ENCODE measurements at places on chromosomes 7 and 10.

- DNase-seq = no peak
Observed at GRCh38 chr10:94199565-94199964, 163.2 kb downstream of the NOC3L start.

GRCh38 chr10:9824631-9825071 lies 1193.0 kb upstream of the CELF2 start:
- DNase-seq = no peak

DNA sequence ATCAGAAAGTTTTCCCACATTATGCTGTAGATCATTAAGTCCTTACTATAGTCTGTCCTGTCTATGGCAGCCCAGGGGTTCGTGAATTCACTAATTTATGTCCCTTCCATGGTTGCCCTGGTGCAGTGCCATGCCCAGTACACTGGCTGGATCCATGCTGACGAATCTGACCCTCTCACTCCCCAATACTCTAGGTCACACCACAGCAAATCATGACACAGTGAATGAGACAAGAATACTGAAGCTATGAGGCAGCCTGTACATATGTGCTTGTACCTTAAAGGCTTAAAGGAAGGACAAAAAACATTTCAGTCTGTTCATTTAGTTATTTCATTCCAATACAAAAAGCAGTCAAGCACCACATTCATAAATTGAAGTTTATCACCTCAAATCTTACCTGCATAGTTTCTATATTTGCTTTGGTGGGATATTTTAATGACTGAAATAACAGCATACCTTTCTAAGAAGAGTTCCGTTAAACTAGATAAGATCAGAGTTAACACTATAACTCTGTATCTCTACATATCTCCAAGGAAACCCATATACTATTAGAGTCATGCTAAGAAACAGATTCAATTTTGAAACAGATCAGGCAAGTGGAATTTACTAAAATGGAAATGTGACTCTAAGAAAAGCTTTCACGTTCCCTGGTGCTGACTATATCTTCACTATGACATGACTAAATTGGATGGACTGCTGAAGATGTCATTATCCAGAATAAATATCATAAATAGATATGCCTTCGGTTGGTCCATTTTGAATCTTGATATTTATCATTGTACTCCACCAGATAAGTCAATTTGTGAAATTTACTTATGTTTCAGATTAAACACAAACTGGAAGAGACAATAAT lies 36.7 kb downstream of the OSBPL3 start:
- no peak for DNase-seq

DNA sequence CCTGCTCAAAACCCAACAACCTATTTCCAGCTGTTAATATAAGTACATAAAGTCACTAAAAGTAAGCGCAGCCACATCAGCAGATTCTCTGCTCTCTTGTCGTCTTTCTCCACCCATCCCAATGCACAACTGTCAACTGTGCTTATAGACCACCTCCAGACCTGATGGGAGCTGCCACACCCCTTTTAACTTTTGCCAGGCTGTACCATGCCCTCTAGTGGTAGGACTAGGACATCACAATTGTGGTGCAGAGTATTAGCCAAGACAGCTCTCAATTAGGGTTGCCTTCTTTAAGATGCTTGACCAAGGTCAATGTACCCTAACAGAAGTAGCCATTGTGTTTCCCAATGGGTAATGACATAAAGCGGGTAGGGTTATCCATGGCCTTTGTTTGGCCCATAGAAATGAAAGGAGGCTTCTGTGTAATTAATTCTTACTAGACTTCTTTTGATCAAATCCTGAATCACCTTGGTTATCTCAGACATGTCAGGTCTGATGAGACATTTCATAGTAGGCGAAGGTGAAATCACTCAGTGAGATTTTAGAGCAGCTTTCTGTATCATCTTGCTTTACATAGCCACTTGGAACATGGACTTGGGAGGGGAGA lies 68.1 kb downstream of the SCRN1 start:
- DNase-seq = no peak

GRCh38 chr10:43350686-43351085 lies 20.8 kb upstream of the FXYD4 start:
- DNase-seq = no peak

DNA sequence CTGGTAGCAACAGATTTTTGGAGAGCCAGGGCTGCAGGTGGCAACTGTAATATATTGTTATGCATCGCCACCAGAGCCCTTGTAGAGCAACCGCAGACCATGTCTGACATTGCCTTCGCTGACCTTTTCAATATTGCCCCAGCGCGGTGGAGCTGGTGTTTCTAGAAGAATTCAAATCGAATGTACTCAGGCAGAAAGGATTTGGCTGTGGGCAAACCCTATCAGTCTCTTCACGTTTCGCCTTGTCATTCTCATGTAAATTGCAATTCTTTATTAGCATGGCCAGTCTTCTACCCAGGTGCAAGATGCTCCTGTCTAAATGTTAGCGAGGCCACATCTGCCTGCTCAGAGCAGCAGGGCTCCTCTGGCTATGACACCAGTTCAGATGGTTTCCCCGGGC lies 490.2 kb upstream of the AUTS2 start:
- no peak for DNase-seq

GRCh38 chr10:68625316-68625921 lies 65.3 kb downstream of the TET1 start:
- DNase-seq = no peak

- DNase-seq = no peak
Observed at GRCh38 chr10:29011516-29011915, 277.4 kb upstream of the LYZL1 start.

DNA sequence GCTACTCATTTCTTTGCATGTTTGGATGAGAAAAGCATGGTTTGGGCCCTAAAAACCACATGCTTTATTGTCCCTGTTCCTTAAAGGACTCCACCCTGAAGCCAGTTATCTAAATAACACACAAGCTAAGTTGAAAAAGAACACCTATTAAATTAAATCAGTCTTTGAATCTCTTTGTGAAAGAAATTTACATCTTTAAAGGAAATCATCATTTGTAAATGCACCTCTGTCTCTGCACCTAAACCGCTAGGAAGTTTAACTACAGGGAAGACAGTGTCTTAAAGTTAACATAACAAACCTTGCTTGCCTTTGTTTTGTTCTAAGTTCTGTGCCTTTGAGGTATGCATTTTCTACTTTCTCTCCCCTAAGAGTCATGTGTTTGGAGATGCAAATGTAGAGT lies 52.6 kb downstream of the HTR7 start:
- DNase-seq = no peak

DNA sequence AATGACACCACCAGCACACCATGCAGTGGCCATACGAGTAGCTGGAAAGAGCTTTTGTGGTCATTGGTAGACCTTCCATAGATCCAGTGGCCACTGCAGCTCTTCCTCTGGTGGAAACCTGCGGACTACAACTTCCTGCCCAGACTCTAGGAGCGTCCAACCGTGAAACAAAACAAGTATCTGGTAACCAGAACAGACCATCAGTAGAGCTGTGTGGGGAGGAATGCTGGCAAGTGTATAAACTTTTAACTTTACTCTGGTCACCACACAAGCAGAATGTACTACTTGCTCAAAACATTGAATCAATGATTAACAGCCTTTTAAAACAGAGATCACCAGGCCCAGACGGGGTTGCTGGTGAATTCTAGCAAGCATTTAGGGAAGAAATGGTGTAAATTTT lies 154.7 kb upstream of the DGKB start:
- no peak for DNase-seq

Measured in stimulated activated CD4-positive, alpha-beta T cell treated with anti-CD3 and anti-CD28 coated beads, TNF-alpha, amount 100 ng/mL, for 1 hour (primary cell).